ENCODE measurements at places on chromosomes 3 and 15.

DNA sequence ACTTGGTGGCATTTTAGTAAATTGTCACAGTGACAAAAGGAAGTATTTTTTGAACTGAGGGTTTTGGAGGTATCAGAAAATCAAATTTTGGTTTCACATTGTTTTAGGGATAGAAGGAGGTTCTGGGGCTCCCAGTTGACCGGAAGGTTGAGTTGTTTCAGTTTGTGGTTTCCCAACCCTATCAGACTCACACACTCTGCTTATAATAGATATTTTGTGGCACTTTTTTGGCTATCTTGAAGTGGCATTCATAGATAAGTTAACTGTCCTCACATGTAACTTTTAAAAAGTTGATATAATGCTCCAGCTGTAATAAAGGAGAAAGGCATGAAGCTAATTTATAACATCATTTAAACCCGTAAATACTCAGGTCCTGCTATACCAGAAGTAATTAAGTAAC, 12.8 kb downstream of the ARMC8 start:
- no peak for DNase-seq

- DNase-seq: no peak
Measured at GRCh38 chr15:97654481-97655076, 305.9 kb upstream of the ARRDC4 start.

- DNase-seq: no peak
Measured at GRCh38 chr3:17025594-17026139, 140.9 kb downstream of the PLCL2 start.

- no peak for DNase-seq
Measured at GRCh38 chr15:69919816-69920215, 177.9 kb downstream of the TLE3 start.

- no peak for DNase-seq
Measured at GRCh38 chr15:62447742-62448141, 282.7 kb upstream of the C2CD4B start.

DNA sequence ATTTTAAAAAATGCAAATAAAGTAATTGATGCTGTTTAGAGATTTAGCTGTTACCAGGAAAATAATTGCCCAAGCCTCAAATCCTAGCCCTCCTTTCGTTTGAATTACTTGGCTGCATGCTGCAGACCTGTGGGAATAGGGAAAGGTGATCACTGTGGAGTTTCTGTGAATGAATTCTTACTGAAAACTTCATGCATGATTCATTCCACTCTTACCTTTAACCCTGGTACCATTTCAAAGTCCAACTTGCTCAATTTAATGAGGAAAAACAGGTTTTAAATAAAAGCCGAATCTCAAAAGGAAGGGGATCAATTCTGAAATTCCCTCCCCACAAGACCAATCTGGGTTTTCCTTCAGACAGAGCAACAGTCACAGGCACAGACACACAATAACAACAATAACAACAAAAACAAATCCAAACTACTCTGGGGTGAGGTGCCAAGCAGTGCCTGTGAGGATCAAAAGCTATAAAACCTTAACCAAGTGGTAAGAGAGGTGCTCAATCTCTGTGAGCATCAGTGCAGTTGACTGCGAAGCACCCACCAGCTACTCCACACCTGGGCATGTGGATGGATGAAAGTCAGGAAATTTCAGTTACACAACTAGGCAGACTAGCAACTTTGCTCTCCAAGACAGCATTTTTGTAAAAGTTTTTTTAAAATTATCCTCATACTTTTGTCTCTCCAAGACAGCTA, 200.8 kb downstream of the CNTN3 start:
- DNase-seq: no peak

DNA sequence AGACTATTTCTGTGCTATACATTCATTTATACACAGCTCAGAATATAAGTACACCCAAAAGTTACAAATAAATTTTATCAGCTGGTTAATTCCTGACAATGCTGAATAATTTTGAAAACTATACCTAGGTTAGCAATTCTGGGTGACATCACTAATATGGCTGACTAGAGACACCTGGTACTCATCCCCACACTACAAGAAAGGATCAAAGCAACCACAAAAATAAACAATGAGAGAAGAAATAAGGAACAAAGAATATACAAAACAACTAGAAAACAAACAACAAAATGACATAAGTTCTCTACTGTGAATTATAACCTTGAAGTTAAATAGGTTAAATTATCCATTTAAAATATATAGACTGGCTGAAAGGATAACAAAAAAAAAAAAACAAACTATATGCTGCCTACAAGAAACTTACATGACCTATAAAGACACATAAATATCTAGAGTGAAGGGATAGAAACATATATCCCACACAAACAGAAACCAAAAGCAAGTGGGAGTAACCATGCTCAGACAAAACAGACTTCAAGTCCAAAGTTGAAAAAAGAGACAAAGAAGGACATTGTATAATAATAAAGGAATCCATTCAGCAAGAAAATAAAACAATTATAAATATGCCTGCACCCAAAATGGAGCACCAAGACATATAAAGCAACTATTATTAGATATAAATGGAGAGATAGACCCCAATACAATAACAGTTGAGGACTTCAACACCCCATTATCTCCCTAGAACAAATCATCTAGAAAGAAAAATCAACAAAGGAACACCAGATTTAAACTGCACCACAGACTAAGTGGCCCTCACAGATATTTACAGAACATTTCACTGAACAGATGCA, 57.8 kb downstream of the IMPG2 start:
- peak; percentile 13 for DNase-seq

DNA sequence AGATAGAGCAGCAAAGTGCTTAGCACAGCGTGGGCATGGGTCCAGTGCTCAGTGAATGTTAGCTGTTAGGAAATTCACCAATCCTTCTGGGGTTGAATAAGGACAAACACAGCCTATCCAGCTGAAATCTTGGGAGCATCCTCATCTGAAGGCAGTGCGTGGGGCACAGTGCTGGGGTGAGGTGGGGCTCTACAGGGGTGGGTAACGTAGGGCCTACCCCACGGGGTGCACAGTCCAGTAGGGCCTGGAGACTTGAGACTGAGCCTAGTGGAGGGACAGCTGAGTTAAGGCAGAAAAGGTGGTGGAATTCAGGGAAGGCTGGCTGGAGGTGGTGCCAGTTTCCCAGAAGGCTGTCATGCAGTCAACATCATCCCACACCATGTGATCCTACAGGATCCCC, 73.0 kb downstream of the ISG20 start:
- no peak for DNase-seq

DNA sequence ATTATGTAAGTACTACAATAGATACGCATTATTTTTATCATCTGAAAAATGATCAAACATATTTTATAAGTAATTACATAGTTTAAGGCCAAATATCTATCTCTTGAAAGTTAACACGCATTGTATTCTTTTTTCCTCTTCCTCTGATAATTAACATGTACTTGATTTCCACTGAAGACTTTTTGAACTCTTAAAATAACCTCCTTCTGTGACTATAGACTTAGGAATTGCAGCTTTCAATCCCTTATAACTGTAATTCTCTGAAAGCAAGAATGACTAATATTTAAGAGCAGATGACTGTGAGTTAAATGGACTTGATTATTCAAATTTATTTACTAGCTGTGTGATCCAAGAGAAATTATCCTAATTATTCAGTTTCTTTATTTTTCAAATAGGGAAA, 730.6 kb upstream of the NECTIN3 start:
- DNase-seq: no peak

GRCh38 chr15:43105077-43105736, 631 bp downstream of the UBR1 start:
- DNase-seq: no peak
